Stimulated activated CD8-positive, alpha-beta memory T cell treated with anti-CD3 and anti-CD28 coated beads, Interleukin-4, amount 100 ng/mL, for 1 hour (primary cell): ENCODE measurements at places on chromosomes 3 and 15.

DNA sequence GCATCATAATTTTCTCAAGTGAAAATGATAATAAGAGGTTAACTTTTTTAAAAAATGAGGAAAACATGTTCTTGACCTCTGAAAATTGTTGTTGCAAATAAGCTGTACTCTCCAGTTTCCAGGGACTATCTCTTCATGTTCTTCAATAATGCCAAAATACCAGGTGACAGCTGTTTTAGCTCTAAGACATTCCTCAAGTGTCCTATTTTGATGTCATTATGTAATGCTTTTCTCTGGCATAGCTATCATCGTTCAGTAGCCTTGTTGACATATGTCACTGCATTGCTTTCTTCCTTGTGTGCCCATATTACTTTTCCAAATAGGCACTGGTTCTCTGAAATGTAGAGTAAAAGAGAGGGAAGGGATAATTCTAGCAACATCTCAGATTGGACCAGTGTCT is 5.7 kb upstream of the FILIP1L start:
- DNase-seq = no peak

GRCh38 chr3:156792945-156793344 is 33.2 kb upstream of the LEKR1 start:
- DNase-seq = no peak

GRCh38 chr15:63849906-63850305 is 16.2 kb upstream of the HERC1 start:
- no peak for DNase-seq

DNA sequence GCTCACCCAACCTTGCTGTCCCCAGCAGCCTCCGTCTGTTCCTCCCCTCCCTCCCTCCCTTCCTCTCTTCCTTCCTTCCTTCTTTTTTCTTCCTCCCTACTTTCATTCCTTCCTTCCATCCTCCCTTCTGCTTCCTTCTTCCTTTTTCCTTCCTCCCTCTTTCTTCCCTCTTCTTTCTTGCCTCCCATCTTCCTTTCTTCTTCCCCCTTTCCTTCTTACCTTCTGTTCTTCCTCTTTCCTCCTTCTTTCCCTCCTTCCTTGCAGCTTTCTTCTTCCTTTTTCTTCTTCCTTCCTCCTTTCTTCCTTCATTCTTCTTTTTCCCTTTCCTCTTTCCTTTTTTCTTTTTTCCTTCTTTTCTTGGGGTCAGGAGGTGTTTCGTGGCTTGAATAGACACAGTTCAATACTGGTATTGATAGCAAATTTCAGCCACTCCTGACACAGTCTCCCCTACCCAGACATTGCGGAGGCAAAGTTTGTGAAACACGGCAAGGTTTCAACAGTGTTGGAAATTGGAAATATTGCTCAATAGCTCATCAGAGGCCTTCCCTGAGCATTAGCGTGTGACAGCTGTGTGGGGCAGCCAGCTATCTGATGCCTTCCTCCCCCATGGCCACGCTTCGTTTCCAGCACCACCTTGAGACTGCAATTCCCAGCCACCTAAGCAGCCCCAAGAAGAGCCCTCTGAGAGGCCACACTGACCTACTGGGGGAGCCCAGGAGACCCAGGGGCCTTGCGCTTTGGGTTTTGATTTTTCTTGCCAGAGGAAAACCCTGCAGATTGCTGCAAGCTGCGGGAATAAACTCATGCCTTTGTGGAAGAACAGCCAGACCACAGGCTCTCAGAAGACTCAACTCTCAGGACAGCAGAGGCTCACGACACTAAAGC is 82.2 kb downstream of the KLF15 start:
- no peak for DNase-seq

DNA sequence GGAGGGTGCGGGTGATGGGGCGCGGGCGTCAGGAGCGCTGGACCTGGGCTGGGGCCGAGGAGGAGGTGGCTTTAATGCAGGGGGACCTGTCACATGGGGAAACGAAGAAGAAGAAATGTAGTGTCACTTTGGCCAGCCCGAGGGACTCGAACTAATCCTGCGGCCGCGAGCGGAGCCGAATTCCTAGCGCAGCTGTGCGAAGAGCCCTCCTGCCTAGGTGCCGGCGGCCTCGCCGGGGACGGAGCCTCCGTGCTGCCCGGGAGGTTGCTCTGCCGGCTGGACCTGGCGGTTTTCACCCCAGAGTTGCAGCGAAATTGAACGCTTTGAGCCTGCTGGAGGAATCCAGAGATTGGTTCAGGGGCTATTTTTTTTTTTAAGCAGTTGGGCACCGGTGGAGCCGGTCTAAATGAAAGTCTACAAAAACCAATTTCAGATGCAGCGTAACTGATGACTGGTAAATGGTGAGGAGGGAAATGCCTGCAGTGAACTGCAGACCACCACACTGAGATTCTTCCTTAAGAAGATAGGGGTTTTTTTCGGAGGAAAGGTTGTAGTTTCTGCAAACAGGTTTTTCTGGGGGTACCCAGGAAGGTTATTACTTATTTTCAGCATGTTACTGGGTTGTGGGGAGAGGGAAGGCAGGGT is 662 bp downstream of the TMEM108 start:
- DNase-seq = no peak

DNA sequence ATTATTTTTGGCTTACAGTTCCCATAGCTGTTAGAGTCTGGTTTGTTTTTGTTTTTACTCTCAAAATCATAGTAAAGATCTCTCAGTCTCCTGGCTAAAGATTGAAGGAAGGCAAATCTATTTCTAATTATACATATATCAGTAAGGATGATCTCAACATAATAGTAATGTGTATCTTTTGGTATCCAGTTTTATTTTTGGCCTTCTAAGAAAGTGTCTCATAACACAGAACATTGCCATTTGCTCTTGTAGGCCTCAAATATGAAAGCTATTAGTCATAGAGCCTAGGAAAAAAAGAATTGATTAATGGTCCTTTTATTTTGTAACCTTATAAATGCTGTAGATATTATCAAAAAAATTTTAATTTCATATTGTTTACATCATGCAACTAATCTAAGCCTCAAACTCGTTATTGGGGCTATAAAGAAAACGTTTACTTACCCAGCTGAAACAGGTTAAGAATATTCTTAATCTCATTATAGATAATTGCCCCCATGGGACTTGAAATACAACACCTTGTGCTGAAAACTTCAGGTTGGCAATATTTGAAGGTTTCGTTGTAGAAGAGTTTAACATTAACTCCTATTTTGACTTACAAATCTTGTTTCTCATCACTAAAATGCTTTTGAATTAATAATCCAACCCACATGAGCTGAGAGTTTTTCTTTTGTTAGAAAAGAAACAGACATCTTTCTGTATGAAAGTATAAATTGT is 16.7 kb downstream of the FBXO45 start:
- no peak for DNase-seq

DNA sequence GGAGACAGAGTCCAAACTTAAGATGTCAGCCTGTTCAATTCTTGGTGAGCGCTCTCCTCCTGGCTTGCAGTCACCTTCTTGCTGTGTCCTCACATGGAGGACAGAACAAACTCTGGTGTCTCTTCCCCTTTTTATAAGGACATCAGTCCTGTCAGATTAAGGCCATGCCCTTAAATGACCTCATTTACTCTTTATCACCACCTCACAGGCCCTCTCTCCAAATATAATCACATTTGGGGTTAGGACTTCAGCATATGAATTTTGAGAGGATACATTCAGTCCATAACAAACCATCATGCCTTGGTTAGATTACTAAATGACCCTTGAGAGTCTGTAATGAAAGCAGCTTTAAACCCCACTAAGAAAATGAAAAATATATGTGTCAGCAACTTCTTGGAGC is 175.2 kb downstream of the TAFA4 start:
- no peak for DNase-seq

- no peak for DNase-seq
These were observed 22.6 kb downstream of the PLA2G4D start for GRCh38 chr15:42071717-42072116.

DNA sequence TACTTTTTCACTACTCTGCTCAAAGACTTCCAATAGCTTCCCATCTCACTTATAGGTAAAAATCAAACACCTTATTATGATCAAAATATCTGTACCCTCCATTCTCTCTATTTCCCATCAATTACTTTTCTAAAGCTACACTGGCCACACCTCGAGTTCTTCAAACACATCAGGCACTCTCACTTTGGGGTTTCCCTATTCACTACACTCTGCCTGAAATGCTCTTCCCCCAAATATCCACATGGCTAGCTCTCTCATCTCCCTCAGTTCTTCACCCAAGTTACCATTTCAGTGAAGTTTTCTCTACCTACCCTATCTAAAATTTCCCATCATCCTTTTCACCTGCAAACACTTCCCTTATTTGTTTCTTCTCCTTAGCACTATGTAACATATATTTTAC is 14.8 kb downstream of the UBE3A start:
- DNase-seq = no peak

DNA sequence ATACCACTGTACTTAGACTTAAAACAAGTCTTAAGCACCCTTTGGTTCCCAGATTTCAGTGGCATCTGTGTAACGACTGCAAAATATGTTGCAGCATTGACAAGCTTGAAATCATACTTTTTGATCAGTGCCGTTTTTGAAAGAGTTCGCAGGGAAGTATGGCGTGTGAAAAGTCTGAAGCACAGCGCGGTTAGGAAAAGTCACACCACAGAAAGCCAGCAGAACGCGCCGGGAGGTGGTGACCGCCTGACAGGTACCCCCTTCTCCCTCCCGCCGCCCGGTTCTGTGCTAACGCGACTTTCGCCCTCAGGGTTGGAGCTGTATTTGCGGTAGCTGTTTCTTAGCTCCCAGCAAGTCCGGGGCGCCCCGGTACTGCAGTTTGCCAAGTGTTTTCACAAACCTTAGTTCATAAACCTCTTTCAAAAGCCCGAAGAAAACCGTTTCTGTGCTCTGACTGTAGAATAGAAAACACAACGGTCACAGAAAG is 481 bp upstream of the CRYBG3 start:
- DNase-seq = peak; percentile 17

DNA sequence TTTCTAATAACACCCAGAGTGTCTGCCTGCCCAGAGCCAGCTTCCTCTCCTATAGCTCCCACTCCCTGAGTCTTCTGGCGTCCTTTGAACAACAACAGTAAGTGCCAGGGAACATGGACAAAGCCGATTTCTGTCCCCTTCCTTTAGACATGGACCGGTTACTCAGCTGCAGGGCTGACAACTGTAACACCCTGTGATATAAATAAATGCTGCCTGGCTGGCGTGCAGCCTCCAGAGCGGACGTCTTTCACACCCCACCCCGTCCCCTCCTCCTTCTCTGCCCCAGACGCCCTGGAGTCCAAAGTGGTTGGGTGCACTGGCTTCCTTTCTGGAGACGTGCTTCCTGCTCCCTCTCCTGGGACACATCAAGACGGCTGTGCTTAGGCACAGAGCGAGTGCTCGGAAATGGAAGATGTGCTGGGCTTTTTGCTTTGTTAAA is 281.9 kb upstream of the LRRFIP2 start:
- no peak for DNase-seq

- no peak for DNase-seq
These were observed 13.2 kb upstream of the SPG11 start for GRCh38 chr15:44676676-44677075.

DNA sequence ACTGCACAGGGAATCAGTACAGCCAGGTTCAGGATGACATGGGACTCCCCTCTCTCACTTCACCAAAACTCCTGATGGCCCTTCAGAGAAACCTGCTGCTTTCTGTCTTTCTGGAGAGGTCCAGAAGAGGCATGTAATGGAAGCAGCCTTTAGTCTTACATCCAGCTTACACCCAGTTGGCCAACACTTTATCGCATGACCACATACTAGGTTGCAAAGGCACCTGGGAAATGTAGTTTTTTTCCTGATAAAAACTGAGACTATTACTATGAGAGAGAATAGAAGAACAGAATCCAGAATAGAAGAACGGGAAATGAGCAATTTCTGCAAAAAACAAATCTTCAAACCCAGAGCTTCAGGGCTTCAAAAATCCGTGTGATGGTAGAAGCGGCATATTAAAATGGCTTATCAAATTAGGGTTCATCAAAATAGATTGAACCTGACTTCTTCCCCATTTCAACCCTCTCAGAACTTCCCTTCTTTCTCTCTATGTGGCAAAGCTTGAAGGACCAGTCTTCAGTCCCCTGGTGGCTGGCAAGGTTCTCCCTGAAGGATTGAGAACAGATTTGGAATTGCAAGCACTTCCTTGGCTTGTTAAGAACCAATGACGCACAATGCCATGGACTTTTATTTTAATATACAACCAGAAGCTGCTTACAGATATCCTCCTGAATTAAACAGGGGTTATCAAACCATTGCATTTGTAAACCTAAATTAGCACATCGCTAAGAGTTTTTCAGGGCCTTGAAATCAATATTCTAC is 34.4 kb downstream of the CORO2B start:
- no peak for DNase-seq

DNA sequence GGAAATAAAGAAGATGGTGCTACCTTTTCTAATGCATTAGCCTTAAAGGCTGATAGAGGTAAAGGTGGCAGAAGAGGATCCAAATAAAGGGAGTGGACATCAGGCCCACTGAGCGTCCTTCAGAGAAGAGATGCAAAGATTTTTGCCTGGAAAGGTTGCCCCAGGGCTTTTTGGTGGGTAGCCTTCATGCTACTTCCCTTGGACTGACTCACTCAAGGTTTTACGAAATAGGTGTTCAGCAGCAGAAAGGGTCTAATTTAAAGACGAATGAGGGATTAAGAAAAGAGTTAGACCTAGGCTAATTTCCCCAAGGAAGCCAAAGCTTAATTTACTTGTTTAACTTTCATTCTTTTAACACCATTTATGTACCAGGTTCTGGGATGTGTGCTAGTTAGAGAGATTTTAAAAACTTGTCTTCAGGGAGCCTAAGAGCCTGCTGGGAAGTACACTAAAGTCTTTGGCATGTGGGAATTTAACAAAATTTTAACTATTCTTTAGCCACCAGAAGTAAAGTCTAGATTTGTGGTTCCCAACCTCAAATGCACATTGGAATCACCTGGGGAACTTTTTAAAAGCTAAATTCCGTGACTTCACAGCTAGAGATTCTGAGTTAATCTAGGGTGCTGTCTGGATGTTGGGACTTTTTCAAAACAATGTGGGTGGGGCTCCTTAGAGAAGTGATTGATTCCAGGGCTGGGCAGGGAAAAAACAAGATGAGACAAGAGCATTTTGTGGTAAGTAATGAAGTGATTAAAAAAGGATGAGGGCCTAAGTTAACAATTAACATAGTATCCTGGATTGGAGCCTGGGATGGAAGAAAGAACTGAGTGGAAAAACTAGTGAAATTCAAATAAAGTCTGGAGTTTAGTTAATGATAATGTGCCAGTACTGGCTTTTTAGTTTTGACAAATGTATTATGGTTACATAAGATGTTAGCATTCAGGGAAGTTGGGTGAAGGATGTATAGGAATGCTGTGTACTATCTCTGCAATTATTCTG is 3.4 kb downstream of the IL20RB start:
- no peak for DNase-seq

- no peak for DNase-seq
These were observed 746.2 kb downstream of the GRM7 start for GRCh38 chr3:7607083-7607482.

DNA sequence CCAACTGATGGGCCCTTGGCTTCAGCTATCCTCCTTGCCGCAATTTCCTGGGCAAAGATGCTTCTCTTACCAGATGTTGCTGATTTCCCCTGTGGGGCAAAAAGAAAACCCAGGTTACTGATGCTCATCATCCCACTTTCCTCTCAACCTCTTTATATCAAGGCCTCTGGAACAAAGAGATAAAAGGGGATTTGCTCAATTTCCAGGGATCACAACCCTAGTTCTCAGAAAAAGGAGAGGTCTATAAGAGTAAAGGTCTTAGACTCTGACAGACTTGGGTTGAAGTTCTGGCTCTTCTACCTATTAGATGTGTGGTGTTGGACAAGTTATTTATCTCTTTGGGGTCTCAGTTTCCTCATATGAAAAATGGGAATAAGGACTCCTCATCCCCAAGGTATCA is 8.5 kb downstream of the RPAP1 start:
- DNase-seq = no peak
